HS-27A (cell line): ENCODE measurements at places on chromosomes 3 and 15.

- no peak for DNase-seq
Measured at GRCh38 chr3:142276781-142277180, 51.4 kb upstream of the GK5 start.

DNA sequence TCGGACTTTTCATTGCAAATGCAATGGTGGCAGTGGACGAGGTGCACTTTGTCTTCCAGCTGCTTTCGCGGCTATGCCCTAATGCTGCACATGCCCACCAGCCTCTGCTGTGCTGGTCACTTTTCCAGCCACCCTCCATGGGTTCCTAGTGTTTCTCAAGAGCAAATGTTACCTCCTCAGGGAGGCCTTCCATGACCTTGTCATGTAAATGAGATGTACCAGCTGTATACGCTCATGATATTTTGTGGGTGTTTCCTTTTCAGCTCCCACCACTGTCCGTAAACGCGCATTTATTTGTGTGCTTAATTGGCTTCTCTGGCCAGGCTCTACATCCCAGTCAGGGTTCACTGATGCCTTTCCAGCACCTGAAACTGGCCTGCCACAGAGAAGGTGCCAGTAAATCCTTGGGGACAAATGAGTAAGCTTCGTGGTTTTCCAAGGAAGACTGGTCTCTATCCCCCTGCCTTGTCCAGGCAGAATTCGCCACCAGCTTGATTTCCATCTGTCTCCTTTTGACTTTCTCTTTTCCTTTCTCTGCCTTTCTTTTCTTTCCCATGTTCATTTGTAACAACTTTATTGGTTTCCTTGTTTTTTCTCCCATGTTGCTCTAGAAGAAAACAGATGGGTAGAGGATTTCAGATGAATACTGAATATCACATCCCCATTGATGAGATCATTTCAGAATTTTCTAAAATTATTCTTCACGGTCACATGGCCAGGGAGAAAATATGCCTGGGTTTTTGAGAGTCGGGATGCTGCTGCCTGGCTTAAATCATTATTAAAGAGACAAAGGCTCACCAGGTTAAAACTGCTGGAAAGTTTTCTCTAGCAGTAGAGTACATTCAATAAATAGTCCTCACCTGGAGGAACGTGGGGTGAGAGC, 82.5 kb downstream of the CHST2 start:
- no peak for DNase-seq

GRCh38 chr3:71580636-71581456, 2.7 kb downstream of the FOXP1 start:
- no peak for DNase-seq

GRCh38 chr15:47669221-47669620, 48.1 kb upstream of the SEMA6D start:
- DNase-seq, result no peak

DNA sequence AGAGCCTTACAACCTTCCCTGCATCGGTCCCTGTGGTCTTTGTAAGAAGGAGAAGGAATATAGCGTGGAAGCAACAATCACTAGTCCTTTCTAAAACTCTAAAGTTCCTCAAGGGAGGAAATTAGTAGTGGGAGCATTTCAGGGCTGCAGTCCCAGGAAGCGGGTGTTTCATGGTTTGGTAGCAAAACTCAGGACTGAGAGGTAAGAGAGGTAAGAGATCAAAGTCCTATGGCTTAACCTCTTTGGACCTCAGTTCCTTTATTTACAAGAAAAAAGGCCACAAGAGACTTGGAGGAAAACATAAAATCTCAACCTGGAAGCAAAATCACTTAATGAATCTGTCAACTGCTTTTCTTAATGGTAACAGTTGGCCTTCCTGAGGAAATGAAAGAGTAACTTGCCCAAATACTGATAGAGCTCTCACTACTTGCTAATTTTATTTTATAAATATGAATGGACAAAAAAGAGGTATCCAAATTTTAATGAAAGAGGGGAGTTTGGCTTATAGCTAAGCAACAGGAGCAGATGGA, 14.3 kb downstream of the LRRC28 start:
- no peak for DNase-seq

- no peak for DNase-seq
Measured at GRCh38 chr3:139533781-139534454, 5.6 kb downstream of the RBP1 start.

- no peak for DNase-seq
Measured at GRCh38 chr15:66635817-66636216, 66.2 kb upstream of the SMAD6 start.

DNA sequence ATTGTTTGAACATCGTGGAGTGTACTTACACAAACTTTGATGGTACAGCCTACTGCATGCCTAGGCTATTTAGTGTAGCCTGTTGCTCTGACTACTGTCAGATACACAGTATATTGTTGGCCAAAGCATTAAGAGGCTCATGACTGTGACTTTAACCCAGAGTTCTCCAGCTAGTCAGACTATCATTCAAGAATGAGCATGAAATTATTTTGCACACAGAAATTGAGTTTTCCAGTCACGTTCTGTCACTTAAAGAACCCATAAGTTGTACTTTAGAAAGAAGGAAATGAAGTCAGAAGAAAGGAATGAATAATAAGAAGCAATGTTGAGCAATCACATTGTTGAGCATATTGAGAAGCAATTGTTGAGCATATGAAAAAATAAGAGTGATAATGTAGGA, 37.6 kb upstream of the SLC22A13 start:
- DNase-seq, result peak; percentile 30

GRCh38 chr3:162007722-162008121, 511.1 kb downstream of the OTOL1 start:
- no peak for DNase-seq

DNA sequence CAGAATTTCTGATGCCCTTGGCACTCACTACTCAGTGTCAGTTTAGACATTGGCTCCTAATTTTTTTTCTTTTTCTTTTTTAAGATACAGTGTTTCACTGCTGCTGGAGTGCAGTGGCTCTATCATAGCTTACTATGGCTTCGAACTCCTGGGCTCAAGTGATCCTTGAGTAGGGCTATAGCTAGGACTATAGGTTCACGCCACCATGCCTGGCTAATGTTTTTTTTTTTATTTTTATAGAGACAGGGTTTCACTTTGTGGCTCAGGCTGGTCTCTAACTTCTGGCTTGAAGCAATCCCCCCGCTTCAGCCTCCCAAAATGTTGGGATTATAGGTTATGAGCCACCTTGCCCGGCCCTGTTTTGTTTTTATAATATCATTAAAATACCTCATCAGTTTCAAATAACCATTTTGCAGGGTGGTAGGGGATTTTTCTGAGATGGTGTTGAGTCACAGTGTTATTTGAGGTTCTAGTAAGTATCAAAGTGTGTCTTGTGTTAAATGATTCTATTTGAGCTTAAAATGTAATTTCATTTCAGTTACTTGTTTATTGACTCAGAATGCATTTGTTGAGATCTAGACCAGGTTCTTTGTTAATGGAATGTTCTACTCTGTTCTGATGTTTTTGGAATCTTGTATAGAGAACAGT, 7.0 kb downstream of the FNDC3B start:
- no peak for DNase-seq

GRCh38 chr15:69592954-69593353, 140.3 kb downstream of the RPLP1 start:
- DNase-seq, result no peak

GRCh38 chr3:43867436-43868072, 176.8 kb downstream of the ABHD5 start:
- DNase-seq, result no peak

- no peak for DNase-seq
Measured at GRCh38 chr3:24410860-24411259, 83.8 kb downstream of the THRB start.

GRCh38 chr3:113505867-113506266, 9.1 kb downstream of the SPICE1 start:
- DNase-seq, result no peak

DNA sequence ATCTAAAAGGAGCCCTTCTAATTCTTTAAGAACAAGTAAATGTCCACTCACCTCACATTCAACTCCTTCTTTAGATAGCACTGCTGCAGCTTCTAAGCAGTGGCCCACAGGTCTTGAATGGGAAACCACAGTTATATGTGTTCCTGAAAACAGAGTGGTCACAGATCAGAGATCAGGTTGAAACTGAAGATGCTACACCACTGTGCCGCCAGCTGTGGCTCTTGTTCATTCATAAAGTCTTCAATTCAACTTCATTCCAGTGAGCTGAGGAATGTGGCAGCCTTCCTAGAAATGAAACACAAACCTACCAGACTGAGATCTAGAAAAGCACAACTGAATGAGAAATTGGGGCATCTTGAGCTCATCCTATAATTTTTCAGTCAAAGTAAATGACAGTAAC, 4.0 kb downstream of the PDHB start:
- no peak for DNase-seq

GRCh38 chr15:31974855-31975829, 55.2 kb upstream of the CHRNA7 start:
- DNase-seq, result no peak

GRCh38 chr15:78991476-78991875, 46.6 kb upstream of the CTSH start:
- no peak for DNase-seq

DNA sequence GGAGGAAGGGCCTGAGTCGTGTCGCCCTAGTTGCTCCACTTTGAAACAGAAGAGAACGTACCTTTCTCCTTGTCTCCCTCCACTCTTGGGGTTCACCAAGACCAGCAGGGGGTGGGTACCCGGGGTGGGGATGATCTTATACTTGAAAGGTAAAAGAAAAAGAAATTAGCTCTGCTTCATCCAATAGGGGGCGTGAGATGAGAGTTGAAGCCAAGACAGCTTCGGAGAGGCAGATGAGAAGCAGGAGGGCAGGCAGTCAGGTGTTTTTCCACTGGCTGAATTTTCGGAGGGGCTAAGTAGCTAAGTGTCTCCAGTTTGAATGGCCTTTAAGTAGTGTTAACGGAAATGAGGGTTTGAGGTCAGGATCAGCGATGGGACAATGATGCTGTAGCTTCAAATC, 100.4 kb downstream of the DGKG start:
- DNase-seq, result no peak

DNA sequence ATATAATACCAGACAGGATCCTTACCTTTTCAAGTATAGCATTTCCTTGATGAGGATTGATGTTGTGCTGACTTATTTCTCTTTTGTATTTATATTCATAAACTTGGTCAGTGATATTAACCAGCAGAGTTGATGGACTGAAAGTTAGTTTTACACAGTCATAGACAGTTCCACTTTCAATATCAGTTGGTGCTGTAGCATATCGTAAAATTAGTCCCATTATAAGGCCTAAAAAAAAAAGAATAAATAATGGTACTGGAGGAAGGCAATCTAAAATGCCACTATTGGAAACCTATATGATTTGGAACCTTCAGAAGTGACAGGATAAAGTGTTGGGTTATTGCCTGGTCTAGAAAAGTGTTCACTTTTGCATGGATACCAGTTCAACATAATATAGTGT, 16.3 kb downstream of the SLC9A9 start:
- DNase-seq, result no peak
